ENCODE measurements at places on chromosomes 4 and X. TPM values are rescaled to one million over a fixed set of nuclear protein-coding genes. Genes with fewer than 3 reads are reported as not detected.

GRCh38 chrX:69231903-69232302 lies 66.7 kb upstream of the PJA1 start:
- no peaks in the 10 kb centered on the region for H3K27me3 ChIP-seq
- no peaks in the 10 kb centered on the region for H3K36me3 ChIP-seq
- no peak for DNase-seq
- no peak overlapping the region for H3K4me3 ChIP-seq
- H3K4me1 ChIP-seq = no peaks in the 10 kb centered on the region

DNA sequence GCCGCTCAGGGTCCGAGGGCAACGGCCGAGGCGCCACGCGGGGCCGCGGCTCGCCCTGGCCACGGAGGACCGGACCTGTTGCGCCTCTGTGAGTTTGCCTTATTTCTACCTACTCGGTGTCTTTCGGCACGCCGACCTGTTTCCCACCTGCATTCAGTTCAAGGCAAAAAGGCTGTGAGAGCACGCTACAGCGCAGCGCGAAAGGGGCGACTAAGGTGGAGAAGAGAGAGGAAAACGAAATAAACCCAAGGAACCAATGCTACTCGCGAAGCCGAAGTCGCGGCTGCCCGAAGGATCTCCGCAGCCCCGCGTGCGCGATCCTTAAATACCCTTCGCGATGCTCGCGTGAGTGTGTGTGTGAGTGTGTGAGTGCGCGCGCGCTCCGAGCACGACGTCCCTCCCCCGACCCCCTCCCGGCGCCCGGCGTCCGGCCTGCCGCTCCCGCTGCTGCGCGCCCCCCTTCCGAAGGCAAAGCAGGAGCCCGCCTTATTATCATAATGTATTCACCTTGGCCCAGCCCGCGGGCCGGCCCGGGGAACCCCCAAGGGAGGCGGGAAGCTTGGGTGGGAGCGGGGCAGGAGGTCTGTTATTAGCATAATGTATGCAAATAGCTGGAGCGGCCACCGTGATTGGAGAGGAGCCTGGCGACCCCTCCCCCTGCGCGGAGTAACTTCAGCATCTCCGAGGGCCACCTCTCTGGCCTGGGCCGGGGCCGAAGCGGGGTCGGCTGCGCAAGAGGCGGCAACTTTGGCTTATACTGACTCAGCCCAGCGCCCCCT lies at the start of gene COL25A1:
COL25A1 (minus strand) TSS at position 298 of the 779 bp plus-strand sequence.
- H3K27ac ChIP-seq = no peak within 1 kb of the TSS
- no peaks in the 10 kb centered on the region for H3K36me3 ChIP-seq
- peak; percentile 64 for DNase-seq
- peaks cover 11% of the 10 kb centered on the region for H3K4me1 ChIP-seq

DNA sequence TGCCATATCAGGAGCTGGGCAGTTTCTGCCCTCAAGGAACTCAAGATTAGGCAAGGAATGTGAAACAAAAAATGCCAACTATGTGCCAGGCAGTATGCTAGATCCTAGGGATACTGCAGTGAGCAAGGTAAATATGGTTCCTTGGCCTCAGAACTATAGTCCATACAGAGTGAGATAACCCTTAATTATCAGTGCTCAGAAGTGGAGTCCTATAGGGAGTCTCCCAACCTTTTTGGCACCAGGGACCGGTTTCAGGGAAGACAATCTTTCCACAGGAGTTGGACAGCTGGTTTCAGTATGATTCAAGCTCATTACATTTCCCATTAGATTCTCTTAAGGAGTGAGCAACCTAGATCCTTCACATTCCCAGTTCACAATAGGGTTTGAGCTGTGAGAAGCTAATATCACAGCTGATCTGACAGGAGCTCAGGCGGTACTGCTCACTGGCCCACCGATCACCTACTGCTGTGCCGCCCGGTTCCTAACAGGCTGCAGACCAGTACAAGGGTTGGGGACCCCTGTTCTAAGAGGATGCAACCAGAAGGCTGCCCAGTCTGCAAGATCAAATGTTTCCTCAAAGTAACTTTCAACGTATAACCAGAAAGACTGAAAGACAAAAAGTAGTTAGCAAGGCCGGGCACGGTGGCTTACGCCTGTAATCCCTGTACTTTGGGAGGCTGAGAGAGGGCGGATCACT lies 1.7 kb upstream of the SRP72 start:
- H3K27me3 ChIP-seq = no peaks in the 10 kb centered on the region
- peaks cover 59% of the 10 kb centered on the region for H3K4me1 ChIP-seq
- DNase-seq = no peak

GRCh38 chr4:147734496-147734895 lies 2.6 kb downstream of the ARHGAP10 start:
- DNase-seq = no peak
- H3K36me3 ChIP-seq = peaks cover 2% of the 10 kb centered on the region
- H3K4me3 ChIP-seq = no peak overlapping the region
- H3K4me1 ChIP-seq = peaks cover 33% of the 10 kb centered on the region

DNA sequence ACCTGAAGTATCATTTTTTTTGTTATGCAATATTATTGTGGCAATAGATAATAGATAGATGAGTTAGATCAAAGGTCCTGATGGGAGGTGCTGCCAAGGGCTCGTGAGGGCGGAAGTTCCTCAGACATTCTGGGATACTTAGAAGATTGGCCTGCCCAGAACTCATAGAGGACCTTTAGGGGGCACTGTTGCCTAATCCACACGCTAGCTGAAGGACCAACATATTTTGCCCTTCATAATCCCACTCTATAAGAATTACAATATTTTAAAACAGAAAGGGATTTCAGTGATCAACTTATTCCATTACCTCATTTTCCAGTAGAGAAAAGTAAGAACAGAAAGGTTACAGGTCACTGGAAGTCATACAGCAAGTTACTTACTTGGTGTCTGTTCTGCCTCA lies 22.9 kb upstream of the COX7B2 start:
- no peak overlapping the region for H3K4me3 ChIP-seq
- H3K27me3 ChIP-seq = peaks cover 3% of the 10 kb centered on the region
- H3K27ac ChIP-seq = no peak overlapping the region
- peak; percentile 43 for DNase-seq

DNA sequence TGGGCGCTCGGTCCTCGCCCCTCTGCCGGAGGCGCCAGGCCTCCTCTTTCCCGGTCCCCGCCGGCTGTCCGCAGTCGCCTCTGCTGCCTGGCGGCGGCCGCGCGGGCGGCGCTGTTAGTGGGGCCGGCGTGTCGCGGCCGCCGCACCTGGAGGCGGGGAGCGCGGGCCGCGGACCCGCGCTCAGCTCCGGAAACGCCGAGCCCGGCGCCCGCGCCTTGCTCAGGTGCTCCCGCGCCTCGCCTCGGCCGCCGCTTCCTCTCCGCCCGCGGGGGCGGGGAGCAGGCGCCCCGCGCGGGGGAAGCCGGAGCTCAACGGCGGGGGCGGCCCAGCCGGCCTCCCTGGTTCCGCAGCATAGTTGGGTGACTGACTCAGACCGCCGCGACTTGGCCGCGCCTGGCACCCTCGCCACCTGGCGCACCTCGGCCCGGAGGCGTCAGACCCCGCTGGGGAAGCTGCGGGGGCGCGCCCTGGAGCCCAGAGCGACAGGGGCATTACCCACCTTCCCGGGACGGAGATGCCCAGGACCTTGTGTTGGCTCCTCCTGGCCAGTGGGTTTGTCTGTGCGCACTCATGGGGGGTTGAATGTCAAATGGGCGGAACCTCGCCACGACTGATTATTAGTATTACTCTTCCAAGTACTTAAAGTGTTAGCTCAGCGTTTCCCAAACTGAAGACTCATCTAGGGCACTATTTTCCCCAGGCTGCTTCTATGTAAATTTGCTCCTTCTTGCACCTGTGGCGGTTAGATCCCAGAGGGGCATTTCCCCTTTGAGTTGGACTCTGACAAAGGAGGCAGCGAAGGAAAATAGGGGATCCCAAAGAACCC lies at the start of gene ARAP2:
ARAP2 (minus strand) TSS at position 258 of the 826 bp plus-strand sequence. CDS start 15,028 bp downstream, outside the sequence.
- peaks cover 37% of the 10 kb centered on the region for H3K4me1 ChIP-seq
- H3K36me3 ChIP-seq = peaks cover 17% of the 10 kb centered on the region
- no peaks in the 10 kb centered on the region for H3K27me3 ChIP-seq
- DNase-seq = peak; percentile 85
- H3K4me3 ChIP-seq = peak within 1 kb of the TSS; percentile 84

GRCh38 chr4:76125816-76126215 lies 22.4 kb downstream of the NUP54 start:
- no peaks in the 10 kb centered on the region for H3K4me1 ChIP-seq
- no peak for DNase-seq
- no peak overlapping the region for H3K4me3 ChIP-seq
- H3K27me3 ChIP-seq = no peaks in the 10 kb centered on the region
- peaks cover 54% of the 10 kb centered on the region for H3K36me3 ChIP-seq

DNA sequence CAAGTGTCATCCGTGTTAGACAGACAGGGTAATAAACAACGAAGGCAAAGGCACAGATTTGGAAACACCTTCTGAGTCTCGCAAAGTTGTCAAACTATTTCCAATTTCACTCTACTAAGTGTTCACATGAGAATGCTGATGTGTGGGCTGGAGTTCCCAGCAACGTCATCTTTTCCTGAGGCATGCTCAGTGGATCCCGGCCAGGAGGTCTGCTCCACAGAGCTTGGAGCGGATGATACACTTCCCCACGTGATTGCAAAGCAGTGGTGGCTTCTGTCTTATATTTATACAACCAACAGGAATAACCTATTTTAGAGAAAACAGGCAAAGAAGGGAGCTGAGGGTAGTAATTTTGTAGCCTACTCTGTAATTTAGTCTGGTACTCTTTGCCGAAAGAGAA lies 40.1 kb upstream of the PDK3 start:
- DNase-seq = no peak
- H3K27ac ChIP-seq = no peak overlapping the region
- H3K27me3 ChIP-seq = no peaks in the 10 kb centered on the region

GRCh38 chrX:50638123-50638522 lies 167.5 kb upstream of the DGKK start:
- H3K27ac ChIP-seq = no peak overlapping the region
- H3K27me3 ChIP-seq = no peaks in the 10 kb centered on the region
- H3K36me3 ChIP-seq = no peaks in the 10 kb centered on the region
- DNase-seq = peak; percentile 3
- no peak overlapping the region for H3K4me3 ChIP-seq

DNA sequence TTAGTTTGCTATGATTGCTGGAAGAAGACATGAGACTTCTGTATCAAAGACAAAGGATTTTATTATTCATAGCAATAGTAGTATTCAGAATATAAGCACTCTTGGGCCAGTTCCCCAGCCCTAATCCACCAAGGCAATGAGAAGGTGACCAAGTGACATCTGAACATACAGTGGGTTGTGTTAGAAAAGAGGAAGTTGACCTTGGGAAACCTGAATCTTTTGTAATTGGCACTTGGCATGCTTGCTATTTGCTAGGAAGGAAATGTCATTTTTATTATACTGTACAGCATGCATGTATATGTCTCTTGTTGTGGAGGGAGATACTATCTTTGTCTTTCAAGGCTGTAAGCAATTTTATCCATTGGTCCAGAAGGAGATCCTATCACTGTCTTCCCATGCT lies 216.1 kb upstream of the FAT1 start:
- H3K36me3 ChIP-seq = no peaks in the 10 kb centered on the region
- no peaks in the 10 kb centered on the region for H3K4me1 ChIP-seq
- DNase-seq = no peak
- H3K4me3 ChIP-seq = no peak overlapping the region
- no peaks in the 10 kb centered on the region for H3K27me3 ChIP-seq

GRCh38 chr4:108425988-108426387 lies 194.4 kb upstream of the RPL34 start:
- no peak overlapping the region for H3K4me3 ChIP-seq
- H3K27ac ChIP-seq = peak overlapping the region; percentile 1
- H3K36me3 ChIP-seq = no peaks in the 10 kb centered on the region

GRCh38 chrX:103518571-103518970 lies 718 bp downstream of the RAB40A start:
- H3K4me3 ChIP-seq = no peak overlapping the region
- DNase-seq = no peak
- H3K27ac ChIP-seq = no peak overlapping the region
- H3K27me3 ChIP-seq = no peaks in the 10 kb centered on the region
- H3K4me1 ChIP-seq = no peaks in the 10 kb centered on the region

DNA sequence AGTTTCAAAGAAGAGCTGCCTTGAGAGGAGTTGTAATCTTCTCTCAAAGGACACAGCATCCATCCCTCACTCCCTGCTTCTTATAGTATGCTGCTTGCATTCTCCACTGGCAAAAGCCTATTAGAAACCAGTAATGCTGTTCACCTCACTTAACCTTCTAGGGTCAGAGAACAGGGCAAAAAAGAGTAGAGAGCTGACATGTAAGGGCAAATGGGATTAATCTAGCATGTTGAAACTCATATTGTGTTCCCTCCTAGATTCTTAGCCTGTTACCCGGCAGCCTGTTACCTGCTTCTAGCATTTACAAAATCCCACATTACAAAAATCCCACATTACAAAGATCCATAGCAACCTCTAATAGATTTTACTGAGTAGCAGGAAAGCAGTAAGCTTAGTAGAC lies 244.7 kb downstream of the SLC7A11 start:
- H3K36me3 ChIP-seq = no peaks in the 10 kb centered on the region
- no peak for DNase-seq
- no peak overlapping the region for H3K27ac ChIP-seq
- no peak overlapping the region for H3K4me3 ChIP-seq

- H3K27me3 ChIP-seq = no peaks in the 10 kb centered on the region
- DNase-seq = no peak
- no peak overlapping the region for H3K27ac ChIP-seq
- H3K4me1 ChIP-seq = no peaks in the 10 kb centered on the region
These were observed 166.5 kb downstream of the SCFD2 start for GRCh38 chr4:53199356-53199755.

GRCh38 chrX:120625371-120625770 lies 4.5 kb downstream of the C1GALT1C1 start:
- H3K4me1 ChIP-seq = peaks cover 25% of the 10 kb centered on the region
- H3K27ac ChIP-seq = peak overlapping the region; percentile 9
- H3K36me3 ChIP-seq = peaks cover 20% of the 10 kb centered on the region
- DNase-seq = no peak
- no peak overlapping the region for H3K4me3 ChIP-seq
- H3K27me3 ChIP-seq = no peaks in the 10 kb centered on the region

DNA sequence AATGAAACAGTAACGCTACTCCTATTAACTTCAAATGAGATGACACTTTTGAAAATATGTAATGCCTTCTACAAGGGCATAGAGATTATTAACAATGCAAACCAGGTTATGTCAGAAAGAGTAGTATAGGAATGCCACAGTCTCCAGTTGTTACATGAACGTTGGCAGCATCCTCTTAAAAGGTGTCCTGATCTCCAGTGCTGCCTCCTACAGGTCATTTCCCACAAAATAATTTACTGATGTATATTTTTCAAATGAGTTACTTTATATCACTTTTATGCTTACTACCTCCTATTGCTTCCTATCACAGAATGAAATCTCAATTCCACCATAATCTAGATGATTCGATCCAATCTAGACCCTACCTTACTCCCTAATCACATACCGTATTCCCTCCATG lies 195.2 kb upstream of the EPHA5 start:
- DNase-seq = no peak
- H3K27me3 ChIP-seq = no peaks in the 10 kb centered on the region
- no peaks in the 10 kb centered on the region for H3K4me1 ChIP-seq
- H3K36me3 ChIP-seq = no peaks in the 10 kb centered on the region
- H3K27ac ChIP-seq = no peak overlapping the region

The TEX13C gene
- total RNA-seq = not detected

The ANK2 gene
- total RNA-seq = 3.2 TPM

The VCX gene
- total RNA-seq = not detected

The SATL1 gene
- not detected for total RNA-seq

The FAM149A gene
- total RNA-seq = 0.52 TPM

The DSPP gene
- not detected for total RNA-seq

The SCD5 gene
- 1.6 TPM for total RNA-seq

The TLL1 gene
- not detected for total RNA-seq

The HEPH gene
- 0.20 TPM for total RNA-seq

All from activated CD8-positive, alpha-beta T cell treated with anti-CD3 and anti-CD28 coated beads for 36 hours (primary cell).